NCI-H460 (cell line): ENCODE measurements at places on chromosomes 1 and 21.

DNA sequence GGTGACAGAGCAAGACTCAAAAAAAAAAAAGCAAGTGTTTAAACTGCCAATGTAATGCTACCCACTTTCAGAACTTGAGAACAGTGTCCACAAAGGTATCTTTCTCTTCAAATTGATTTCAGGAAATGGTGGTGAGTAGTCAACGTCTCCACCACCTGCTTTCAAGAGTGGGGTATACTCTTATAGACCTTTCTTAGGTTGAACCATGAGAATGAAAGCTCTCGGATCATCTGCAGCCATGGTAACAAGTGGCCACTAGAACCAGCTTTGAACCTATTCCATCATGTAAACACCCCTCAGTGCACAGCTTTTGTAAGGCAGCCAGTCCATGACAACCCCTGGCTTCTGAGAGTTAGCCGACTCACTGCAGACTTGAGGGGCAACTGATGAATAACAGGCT is 107.4 kb downstream of the NTPCR start:
- DNase-seq, result no peak

DNA sequence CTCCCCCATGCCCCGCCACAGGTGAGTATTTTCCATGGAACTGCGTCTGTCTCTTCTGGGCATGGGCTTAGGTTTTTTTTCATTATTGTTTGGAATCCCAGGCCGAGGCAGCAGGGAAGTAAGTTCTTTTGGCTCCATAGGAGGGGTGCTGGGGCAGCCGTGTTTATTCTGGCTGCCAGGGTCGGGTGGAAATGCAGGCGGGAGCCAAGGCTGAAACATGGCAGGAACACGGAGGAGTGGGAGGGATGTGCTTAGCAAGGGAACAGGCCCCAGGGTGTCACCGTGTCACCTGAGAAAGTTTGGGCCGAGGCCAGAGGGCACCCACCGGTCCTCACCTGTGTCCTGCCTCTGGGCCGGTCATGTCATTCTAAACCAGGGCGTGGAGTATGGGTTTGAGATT is 4.5 kb upstream of the DHRS3 start:
- no peak for DNase-seq

DNA sequence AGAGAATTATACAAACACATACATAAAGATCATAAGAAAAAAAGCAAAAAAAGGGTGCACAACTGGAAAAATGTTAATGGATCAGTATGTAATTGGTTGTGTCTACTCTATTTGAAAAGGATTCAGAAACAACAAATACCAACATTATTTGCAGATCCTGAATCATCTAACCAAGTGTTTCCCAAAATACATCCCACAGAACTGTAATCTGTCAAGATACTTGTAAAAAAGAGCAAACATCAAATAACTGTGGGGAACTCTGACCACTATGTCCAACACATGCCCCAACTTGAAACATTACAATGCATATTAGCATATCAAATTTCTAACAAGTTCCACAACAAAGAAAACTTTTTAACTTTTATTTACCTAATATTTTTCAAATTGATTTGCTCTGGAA is 22.6 kb downstream of the ANKRD13C start:
- no peak for DNase-seq

GRCh38 chr21:42692688-42693087 is 39.3 kb downstream of the PDE9A start:
- no peak for DNase-seq

DNA sequence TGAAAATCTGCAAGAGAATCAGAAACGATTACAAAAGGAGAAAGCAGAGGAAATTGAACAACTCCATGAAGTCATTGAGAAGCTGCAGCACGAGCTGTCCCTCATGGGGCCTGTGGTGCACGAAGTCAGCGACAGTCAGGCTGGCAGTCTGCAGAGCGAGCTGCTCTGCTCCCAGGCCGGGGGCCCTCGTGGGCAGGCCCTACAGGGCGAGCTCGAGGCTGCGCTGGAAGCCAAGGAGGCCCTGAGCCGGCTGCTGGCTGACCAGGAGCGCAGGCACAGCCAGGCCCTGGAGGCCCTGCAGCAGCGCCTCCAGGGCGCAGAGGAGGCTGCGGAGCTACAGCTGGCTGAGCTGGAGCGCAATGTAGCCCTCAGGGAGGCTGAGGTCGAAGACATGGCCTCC is 47.5 kb upstream of the DIP2A start:
- DNase-seq, result no peak

- DNase-seq, result no peak
Measured at GRCh38 chr1:117622726-117623125, 16.9 kb downstream of the TENT5C start.

DNA sequence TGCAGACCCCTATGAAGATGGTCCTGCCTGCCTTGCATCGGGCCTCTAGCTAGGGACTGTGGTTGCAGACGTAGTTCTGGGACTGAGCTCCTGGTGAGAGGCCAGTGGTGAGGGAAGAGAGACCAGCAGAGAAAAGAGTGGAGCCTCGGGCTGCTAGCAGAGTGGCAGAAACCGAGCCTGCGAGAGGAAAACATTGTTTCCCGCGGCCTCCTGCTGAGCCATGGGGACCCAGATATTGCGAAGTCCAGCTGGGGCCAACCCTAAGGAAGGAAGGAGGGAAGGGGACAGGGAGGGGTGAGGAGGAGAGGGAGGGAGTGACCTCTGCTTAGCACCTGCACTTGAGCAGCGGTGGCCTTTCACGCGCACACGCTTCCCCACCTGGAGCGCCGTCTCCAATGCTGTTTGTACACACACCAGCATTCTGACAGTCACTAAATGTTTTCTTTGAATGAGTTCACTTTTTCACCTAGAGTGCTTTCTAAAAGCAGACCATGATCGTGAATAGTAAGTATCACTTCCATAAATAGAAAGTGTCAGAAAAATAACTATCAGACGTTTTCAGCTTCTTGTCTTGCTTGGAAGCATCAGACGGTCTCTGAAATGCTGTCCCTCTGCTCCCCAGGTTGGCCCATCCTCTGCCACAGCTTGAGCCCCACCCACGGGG is 2.5 kb upstream of the FNDC10 start:
- DNase-seq, result no peak

DNA sequence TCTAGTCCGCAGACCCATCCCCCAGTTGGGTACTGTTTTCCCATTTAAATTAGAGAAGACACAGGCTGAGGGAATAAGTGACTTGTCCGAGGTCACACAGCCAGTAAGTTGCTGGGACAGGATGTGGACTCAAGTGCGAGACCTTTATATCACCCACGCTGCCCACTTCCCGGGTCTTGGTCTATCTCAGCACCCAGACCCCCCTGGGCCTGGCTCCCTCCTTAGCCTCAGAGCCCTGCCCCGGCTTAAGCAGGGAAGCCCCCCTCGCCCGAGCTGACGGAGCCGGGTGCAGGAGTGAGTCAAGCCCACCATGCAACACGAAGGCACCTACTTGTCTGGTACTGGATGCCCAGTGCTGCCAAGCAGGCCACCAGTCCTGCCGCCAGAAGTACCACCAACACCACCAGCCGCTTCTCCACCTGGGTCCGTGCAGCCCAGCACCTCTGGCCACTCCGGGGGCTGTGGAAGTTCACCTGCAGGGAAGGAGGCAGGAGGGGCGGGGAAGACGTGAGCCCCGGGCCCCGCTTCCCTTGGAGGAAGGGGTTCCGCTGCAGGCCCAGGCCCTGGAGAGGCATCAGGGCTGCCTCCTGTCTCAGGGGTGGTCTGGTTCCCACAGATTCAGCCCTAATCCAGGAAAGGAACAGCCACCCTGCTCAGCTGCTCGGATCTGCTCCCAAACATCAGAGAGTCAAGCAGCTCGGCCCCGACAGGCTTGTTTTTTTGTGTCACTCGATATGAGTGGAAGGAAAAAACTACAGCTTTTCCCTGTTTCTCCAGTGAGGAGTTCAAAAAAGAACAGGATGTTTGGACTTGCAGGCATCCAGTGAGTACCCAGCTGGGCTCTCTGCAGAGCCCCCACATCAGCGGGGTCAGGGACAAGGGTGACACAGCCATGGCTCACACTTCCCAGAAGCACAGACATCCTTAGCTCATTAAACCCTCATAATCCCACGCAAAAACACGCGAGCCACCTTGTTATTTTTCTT is 11.1 kb downstream of the ECE1 start:
- DNase-seq, result no peak

DNA sequence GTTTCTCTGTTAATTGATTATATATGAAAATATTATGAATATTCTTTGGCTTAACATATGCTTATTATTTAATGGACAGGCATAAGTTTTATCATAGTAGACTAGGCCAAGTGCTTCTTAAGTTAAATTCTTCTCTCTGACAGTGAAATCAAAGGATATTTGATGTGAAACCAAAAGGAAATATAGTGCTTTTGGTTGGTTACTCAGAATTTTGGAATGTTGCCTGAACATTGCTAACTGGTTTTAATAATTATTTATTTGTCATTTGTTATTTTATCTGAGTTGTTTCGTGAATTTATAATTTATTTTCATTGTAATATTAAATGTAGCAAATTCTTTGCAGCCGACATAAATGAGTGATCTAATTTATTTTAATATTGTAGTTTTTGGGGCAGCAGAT is 18.3 kb downstream of the HOOK1 start:
- no peak for DNase-seq

DNA sequence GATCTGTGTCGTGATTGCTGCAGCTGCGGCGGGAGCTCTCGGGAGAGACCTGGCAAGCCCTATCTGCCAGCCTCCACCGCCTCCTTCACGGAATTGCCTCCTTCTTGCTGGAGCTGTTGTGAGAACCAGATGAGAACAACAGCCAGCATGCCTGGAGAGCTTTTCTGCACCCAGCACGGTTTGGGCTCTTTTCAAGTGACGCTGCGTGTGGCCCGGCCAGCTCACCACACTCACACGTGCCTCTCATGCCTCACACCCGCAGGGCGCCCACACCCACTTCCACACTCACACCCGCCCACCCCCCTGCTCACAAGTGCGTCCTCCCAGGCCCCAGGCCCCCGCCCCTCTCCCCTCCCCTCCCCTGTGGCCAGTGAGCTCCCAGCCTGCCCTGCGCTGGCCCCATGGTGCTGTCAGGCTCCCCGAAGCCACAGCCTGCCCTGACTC is 135.7 kb upstream of the RUNX3 start:
- no peak for DNase-seq

GRCh38 chr1:184974056-184974836 is at the start of gene NIBAN1:
Gene NIBAN1, minus strand, starts transcription at chr1:184974508. Its CDS starts 152 bp downstream, at chr1:184974356.
- peak; percentile 79 for DNase-seq

- DNase-seq, result no peak
Measured at GRCh38 chr1:39110882-39111281, 84.7 kb downstream of the NDUFS5 start.
